ENCODE measurements at places on chromosomes 5 and 9.

- no peak for DNase-seq
These were observed 45.7 kb upstream of the CFAP157 start for GRCh38 chr9:127660886-127661741.

DNA sequence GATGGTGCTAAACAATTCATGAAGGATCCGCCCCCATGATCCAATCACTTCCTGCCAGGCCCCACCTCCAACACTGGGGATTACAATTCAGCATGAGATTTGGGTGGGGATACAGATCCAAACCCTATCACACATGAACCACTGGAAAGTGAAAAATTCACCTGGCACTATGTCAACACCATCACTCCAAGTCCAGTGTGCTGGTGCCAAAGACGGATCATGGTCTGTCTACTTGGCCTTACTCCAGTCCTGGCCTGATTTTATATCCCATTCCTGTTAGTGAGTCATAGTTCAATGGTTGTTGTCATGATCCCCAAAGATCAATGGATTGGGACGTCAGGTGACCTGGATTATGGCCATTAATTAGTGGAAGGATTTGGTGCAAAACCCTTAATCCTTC, 147.4 kb upstream of the RPS23 start:
- DNase-seq: no peak

GRCh38 chr9:35688558-35689541, 875 bp downstream of the TPM2 start:
- DNase-seq: no peak

GRCh38 chr5:114473541-114473940, 111.7 kb downstream of the KCNN2 start:
- DNase-seq: no peak

DNA sequence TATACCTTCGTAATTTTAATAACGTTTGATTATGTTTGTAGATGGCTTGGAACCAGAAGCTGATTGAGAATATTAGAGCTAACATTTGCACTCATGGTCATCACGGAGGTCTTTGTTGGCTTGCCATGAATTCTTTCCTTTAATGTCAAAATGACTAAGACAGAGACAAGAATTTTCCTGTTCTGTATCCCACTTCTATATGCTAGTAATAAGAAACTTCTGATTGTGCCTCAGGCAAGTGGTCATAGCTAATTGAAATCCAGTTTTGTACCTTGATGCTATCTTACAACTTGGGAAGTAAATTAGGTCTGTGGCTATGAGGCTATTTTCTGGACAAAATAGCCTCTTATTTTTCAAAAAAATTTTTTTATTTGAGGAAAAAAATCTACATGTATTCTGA, 167.6 kb downstream of the RANBP17 start:
- no peak for DNase-seq

GRCh38 chr9:134768709-134769351, 111.8 kb upstream of the FCN2 start:
- no peak for DNase-seq

DNA sequence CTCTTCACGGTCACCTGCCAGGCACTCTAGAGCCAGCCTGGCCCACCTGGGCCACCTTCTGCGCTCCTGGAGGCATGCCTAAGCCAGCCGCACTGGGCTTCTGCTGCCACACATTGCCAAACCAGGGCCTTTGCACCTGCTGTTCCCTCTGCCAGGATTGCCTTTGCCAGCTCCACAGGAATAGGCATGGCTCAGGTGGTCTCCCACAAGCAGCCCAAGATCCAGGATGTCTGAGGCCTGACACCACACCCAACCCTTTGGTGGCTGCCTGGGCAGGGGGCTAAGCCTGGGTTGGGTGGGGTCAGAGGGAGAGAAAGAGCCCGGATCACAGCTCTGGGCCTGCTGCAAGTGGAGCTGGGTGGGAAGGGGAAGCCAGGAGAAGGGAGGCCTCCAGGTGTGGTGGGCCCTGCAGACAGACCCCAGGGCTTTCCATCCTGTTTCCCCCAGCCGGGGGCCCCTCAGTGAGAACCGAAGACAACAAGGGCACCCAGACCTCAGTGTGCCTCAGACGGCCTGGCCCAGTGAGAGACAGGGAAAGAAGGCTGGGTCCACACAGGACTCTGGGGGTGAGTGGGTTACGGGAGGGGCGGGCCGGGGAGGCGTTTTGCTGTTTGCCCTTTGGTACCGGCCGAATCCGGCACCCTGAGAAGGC, 672 bp upstream of the SUSD3 start:
- DNase-seq: no peak

GRCh38 chr5:74337254-74337983, 303.1 kb downstream of the ENC1 start:
- DNase-seq: no peak

- DNase-seq: no peak
These were observed 260.5 kb downstream of the COX7C start for GRCh38 chr5:86878250-86878649.

- DNase-seq: no peak
These were observed 11.9 kb downstream of the FGFR4 start for GRCh38 chr5:177098470-177099141.

DNA sequence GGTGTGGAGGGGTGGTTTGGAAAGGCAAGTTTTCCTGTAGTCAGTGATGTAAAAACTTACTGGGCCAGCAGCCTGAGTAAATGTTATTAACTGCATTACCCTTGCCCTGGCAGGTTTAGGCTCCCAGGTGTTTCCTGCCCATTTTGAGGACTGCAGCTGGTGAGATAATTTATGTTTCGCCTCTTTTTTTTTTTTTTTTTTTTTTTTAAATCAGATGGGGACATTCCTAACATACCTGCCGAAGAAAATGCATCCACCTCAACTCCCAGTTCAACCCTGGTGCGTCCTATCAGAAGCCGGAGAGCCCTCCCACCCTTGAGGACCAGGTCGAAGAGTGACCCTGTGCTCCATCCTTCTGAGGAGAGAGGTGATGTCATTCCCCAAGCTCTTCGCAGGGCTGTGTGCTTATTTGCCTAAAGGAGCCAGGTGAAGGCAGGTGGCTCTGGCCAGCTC, 60.6 kb downstream of the ENTREP1 start:
- no peak for DNase-seq

DNA sequence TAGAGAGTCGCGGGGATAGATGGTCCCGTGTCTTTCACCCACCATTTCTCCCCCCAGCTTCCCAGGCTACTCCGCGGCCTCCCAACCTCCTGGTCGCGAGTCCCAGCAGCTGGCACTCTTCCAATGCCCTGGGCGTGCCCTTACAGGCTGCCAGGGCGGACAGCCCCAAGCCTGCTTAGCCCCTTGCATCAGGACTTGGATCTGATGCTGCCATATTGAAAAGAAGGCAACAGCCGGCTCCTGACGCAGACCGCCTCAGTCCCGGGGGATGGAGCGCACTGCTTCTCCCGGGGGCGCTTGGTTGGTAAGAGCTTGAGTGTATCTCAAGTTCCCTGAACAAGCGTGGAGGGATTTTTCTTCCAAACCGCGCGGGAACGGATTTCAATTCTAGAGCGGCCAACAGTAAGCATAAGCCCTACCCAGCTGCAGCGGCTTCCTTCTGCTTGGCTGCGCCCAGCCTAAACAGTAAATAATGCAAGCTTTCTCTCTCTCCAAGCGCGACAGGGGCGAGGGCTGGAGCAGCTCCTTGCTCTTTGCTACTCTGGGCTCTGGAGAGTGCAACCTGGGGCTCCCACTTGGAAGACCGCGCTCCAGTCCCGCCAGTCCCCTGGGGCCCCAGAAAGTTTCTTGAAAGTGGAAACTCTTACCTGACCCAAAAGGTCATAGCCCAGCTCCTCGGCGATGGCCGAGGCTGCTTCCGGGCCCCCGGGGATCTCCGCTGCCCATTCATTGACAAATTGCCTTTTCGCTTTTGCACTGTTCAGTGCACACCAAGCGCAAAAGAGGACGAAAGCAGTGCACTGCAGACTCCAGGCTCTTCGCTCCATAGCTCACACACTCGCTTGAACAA, 607 bp downstream of the PCSK1 start:
- no peak for DNase-seq

GRCh38 chr9:16133556-16134227, 580.8 kb downstream of the CCDC171 start:
- DNase-seq: no peak

GRCh38 chr5:120388016-120388781, 75.9 kb upstream of the PRR16 start:
- no peak for DNase-seq

GRCh38 chr5:138503487-138504270, 38.4 kb downstream of the EGR1 start:
- DNase-seq: no peak

DNA sequence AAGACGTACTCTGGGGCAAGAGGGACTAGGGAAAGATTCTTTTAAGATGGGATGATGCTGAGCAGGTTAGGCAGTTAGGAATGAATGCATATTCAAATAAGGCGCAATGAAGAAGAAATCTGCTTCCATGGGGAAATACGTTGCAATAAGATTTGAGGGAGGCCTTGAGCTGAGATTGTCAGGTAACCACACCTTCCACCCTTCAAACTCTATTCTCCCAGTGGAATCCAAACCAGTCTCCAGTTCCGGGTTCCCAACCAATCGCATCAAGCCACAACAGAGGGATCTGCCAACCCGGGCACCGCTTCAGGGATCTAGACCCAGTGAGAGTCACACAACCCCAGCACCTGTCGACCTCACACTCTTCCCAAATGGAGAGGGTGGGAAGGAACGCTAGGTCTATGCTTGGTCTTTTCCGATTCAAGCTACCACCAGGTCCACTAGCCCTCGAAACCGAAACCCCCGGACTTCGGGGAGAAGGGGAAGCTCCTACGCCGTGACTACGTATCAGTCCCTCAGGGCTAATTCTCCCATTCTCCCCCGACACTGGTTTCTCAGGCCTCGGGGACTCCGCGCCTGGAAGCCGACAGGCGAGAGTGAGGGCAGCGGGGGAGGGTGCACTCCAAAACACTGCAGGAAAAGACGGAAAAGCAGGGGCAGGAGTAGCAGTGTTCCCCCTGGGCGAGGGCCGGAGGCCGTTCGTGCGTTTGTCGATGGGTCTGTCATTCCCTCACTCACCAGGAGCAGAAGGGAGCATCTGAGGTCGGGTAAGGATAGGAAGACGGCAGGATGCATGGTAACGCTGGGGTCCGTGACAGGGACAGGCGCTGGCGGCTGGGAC, 534 bp downstream of the ERP44 start:
- peak; percentile 25 for DNase-seq

DNA sequence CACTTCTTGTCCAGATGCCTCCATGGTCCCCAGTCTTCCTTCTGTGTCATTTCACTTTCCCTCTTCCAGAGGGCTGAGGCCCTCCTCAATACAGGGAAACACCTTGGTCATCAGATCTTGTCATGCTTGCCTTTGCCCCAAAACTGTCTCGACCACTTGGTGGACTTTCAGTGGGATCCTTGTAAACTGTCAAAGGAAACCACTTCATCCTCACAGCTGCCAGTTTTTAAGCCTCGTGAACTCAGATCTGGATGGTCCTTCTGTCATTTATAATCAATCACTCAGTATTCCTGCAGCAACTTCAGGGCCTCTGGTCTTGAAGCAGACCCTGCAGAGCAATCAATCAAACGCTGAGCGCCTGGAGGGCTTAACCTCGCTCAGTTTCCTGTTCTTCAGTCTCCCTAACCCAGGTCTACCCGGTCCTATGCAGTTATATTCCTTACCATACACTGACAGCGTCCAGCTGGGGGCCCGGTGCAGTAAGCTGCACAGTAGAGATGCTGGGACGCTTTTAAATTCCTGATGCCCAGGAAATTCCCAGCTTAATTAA, 74.6 kb downstream of the GOLPH3 start:
- DNase-seq: no peak

GRCh38 chr5:10339958-10340357, 13.5 kb upstream of the MARCHF6 start:
- DNase-seq: no peak
